ENCODE measurements at places on chromosomes 4 and X.

- DNase-seq: no peak
Observed at GRCh38 chrX:136021903-136022302, 36.7 kb downstream of the SLC9A6 start.

DNA sequence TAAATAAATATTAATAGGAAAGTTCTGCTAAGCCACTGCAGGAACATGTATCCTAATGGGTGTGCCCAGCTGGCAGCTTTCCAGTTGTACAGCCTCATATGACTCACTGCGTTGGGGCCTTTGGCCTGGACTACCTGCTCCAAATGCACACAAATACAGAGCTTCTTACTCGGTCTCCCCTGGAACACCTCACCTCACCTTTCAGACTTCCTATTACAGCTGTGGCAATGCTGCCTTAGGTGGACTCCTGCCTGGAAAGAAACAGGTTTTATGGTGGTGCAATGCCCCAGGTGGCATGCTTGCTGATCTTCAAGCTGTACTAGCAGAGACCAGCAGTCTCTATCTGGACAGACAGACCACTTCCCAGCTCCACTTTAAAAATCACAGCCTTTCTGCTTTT lies 85.7 kb upstream of the EXOC1L start:
- DNase-seq: no peak

GRCh38 chrX:47595716-47596251 lies 13.5 kb downstream of the TIMP1 start:
- no peak for DNase-seq

DNA sequence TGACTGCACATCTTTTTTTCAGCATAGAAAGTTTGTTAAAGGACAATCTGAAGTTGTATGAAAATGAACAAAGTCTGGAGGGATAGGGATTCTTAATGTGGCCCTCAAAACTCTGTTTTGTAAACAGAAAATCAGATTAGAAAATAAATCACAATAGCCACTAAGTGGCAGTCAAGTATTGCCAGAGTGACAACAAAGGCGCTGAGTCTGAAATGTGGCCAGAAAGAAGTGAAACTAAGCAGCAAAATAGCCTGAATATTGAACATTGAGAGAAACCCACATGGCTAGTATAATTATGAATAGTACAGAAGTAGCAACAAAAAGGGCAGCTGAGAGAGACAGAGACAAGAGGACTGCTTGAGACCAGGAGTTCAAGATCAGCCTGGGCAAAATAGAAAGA lies 81.1 kb upstream of the CT45A1 start:
- DNase-seq: no peak

DNA sequence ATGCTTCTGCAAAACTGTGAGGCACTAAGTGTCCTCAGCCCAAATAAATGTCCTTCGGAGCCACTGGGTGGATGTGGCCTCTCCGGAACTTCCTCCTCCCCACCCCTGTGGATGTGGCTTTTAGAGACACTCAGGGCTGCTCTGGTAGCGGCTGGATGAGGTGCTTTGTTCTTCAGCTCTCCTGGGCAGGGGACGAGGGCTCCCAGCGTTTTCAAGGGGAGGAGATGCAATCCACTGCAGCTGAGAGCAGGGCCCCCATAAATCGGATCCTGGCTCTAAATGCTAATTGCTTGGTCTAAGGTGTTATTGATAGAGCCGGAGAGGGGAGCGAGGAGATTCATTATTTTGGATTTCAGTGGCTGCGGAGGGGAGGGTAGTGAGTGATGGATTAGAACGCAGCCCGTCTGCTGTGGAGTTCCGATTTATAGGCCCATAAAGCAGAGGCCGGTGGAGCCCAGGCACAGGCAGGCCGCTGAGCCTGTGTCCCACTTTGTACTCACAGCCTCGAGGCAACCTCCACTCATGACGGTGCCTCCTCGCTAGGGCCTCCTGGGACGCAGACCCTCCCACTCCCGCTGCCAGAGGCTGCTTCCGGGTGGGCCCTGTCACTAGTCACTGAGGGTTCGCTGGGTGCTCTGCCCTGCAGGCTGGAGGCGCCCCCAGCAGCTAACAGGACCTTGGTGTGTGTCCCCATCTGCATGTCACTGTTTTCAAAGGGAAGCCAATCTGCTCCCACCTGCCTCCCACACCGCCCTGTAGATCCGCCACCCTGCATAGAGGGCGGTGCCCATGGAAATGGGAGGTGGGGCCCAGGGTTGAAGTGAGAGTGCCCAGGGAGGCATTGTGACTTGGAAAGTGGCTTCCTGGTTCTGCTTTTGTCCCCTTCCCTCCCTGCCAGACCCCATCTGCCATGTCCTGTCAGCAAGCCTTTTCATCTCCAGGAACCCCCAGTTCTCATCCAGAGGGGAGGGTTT lies 135.4 kb upstream of the PSAPL1 start:
- DNase-seq: no peak

GRCh38 chrX:100477467-100477866 lies 67.4 kb upstream of the PCDH19 start:
- DNase-seq: no peak

DNA sequence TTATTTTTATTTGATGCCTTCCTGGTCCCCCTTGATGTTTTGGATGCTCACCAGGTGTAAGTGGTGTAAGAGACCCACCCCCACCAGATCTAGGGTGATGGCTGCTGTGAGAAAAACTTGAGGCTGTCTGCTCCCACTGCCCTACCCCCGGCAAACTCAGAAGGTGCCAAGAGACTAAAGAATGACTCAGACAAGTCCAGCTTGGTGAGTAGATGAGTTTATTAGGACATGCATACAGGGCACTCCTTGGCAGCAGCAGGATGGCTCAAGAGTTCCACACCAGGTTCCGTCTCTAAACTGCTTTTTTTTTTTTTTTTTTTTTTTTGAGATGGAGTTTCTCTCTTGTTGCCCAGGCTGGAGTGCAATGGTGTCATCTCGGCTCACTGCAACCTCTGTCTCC lies 84.0 kb upstream of the HPF1 start:
- DNase-seq: no peak

GRCh38 chrX:32448945-32449344 lies 762.4 kb downstream of the DMD start:
- no peak for DNase-seq

DNA sequence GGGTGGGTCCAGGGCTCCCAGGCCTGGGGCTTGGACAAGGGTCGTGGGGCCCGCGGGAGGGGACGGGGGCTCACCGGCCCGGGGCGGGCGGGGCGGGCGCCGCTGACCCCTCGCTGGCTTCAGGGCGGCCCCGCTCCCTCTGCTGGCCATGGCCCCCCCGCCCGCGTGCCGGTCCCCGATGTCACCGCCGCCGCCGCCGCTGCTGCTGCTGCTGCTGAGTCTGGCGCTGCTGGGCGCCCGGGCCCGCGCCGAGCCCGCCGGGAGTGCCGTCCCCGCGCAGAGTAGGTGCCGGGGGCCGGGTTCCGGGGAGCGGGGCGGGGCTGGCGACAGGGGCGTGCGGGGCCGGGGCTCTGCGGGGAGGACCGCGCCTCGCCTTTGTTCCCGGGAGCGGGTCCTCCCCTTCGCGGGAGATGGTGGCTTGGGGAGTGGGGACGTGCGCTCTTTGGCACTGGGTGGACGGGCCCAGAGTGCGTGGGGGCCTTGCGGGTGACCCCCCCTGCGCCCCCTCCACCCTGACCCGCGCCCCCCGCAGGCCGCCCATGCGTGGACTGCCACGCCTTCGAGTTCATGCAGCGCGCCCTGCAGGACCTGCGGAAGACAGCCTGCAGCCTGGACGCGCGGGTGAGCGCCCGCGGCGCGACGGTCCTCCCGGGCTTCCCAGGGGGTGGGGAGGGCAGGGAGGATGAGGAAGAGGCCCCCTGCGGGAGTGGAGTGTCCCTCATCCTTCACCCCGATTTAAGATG lies 16.8 kb upstream of the NAT8L start:
- no peak for DNase-seq

- DNase-seq: no peak
Observed at GRCh38 chr4:132396636-132397035, 752.5 kb upstream of the PCDH10 start.

Measured in activated CD8-positive, alpha-beta memory T cell treated with anti-CD3 and anti-CD28 coated beads for 4 hours (primary cell).